Fibroblast of skin of scalp (primary cell): ENCODE measurements at places on chromosomes 7 and 10.

DNA sequence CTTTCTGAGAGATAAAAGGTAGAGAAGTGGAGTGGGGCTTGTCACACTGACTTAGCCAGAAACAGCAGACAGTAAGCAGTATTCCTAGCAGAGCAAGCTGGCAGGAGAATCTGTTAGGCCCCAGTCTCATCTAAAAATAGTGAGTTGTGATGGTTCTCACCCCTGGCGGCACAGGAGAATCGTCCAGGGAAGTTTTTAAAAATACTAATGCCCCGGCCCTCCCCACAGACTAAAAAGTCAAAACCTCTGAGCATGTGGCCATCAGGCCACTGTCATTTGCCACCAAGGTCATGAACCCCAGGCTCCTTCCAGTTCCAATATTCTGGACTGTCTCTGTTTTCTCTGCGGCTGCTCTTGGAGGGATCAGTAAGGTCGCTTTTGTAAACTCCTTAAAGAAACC, 34.0 kb downstream of the LYZL1 start:
- no peak for DNase-seq

- DNase-seq: no peak
Measured at GRCh38 chr7:156017431-156017830, 205.2 kb upstream of the SHH start.

DNA sequence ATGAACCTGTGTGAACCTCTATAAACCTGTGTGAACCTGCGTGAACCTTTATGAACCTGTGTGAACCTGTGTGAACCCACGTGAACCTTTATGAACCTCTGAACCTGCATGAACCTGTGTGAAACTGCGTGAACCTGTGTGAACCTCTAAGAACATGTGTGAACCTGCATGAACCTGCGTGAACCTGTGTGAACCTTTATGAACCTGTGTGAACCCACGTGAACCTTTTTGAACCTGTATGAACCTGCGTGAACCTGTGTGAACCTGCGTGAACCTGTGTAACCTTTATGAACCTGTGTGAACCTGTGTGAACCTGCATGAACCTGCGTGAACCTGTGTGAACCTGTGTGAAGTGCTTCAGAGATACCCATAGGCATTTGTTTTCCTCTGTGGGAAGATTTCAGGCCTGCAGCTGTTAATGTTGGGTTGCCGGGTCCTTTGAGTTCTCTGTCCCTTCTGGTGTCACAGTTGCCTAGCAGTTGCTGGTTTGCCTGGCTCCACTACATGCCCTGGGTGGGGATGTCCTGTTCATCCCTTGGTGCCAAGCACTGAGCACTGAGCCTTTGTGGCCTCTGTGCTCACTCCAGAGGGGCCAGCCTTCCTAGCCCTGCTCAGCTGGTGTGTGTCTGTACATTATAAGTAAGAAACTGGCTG, 97.9 kb downstream of the DOCK1 start:
- no peak for DNase-seq

- DNase-seq: peak; percentile 36
Measured at GRCh38 chr7:79553811-79554555, 100.5 kb upstream of the MAGI2 start.

DNA sequence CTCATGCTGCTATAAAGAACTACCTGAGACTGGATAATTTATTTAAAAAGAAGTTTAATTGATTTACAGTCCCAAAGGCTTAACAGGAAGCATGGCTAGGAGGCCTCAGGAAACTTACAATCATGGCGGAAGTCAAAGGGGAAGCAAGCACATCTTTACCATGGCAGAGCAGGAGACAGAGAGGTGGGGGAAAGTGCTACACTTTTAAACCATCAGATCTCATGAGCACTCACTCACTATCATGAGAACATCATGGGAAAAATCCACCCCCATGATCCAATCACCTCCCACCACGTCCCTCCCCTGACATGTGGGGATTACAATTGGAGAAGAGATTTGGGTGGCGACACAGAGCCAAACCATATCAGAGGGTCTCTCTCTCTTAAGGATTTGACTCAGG, 108.6 kb upstream of the PODXL start:
- no peak for DNase-seq

- DNase-seq: no peak
Measured at GRCh38 chr10:79400146-79401004, 45.0 kb downstream of the ZCCHC24 start.

DNA sequence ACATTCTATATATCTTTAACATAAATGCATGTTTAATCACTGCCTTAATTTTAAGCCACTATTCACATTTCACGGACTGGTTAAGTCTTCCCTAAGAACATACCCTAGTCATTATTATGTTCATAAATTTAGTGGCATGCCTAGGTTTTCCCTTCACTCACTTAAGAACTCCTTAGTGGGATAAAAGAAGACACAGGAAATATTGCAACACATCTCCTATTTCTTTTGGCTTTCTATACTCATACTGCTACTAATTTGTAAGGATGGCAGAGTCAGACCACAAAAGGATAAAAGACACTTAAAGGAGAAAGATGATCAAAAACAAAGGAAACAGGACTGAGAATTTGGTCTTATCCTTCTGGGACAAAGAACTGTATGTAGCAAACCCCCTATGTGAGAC, 951.4 kb downstream of the SORCS3 start:
- DNase-seq: no peak

DNA sequence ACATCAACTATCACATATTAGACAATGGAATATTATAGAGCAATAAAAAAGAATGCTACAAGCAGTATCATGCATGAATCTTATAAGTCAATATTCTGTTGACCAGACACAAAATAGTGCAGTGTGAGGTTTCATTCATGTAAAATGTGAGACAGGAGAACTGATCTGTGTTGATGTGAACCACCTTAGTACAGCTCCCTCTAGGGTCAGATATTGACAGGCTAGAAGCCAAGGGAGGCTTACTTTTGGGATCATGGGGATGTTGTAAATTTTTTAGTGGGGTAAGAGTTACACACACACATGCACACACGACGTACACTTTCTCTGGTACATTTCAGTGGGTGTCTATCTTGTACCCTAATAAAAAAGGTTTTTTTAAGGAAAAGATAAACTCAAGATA, 231.6 kb upstream of the FOXK1 start:
- no peak for DNase-seq

GRCh38 chr7:116955801-116956476, 2.6 kb downstream of the ST7 start:
- no peak for DNase-seq

GRCh38 chr7:278081-278480, 11.9 kb upstream of the FOXL3 start:
- no peak for DNase-seq

DNA sequence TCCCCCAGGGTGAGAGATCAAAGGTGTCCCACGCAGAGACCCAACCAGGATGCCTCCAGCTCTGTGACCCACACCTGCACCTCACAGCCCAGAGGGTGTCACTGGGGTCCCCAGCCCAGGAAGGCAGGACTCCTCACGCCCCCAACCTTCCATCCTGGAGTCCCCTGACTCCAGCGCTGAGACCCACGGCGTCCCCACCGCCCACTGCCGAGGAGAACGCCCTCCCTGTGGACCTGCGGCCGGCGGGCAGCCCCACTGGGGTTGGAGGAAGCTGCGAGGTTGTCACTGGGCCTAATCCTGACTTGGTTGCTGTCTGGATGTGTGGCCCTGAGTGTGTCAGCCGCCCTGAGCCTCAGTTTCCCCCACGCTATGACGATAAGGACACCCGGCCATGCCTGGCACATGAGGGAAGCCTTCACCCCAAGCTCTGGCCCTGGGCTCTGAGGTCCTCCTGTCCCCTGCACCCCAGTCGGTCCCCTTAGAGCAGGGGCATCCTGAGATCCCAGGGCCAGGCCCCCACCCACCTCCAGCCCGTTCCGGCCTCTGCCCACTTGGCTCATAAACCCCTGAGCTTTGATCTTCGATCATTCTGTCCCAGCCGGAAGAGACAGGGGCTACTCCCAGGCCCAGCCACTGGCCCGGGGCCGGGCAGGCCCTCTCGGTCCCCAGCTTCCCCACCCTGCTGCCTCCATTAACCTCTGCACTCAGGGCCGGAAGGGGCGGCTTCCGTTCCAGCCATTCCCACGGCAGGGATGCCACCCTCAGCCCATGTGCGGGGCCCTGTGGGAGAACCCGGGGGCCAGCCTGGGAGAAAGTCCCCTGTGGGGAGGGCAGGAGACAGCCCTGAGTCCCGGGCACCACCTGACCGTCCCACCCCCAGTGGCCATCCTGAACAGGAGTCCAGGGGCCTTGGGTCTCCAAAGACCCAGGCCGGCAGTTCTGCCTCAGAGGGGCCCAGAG, 113.2 kb downstream of the MICALL2 start:
- DNase-seq: no peak
